Umbilical cord (tissue), 2 donors: ENCODE measurements at places on chromosomes 3 and 15.

- DNase-seq: no peak
Observed at GRCh38 chr15:79089331-79089889, 1.2 kb downstream of the RASGRF1 start.

DNA sequence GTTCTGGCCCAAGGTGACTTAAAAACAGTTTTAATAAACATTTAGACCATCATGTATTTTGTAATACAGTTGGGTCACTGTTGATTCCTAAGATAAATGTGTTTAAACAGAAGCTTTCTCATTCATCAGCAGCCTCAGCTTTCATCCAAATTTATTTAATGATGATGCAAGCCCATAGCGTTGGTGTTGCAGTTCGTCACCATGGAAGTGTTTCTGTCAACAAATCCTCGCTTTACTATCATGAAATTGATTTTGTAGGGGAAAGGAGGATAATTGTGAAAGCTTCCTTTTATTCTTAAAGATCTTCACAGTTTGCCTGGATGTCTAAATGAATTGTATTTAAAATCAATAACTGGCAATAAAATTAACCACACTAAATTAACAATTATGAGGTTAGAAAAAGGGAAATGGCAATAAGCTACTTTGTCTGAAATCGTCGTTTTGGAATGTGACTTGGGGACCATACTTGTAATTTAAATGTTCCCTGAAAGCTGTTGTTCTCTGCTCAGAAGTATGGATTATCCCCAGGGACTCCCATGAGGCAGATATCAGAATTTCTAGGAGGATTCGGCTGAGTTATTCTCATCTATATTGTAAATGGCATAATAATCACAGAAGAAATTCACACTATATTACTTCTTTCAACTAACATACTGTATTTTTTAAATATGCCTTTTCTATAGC is 29.0 kb downstream of the CMSS1 start:
- no peak for DNase-seq

- DNase-seq: no peak
Observed at GRCh38 chr3:127853681-127854080, 31.4 kb upstream of the MGLL start.

GRCh38 chr3:195836476-195837135 is 24.9 kb upstream of the MUC4 start:
- no peak for DNase-seq

GRCh38 chr3:99084826-99085225 is 183.3 kb upstream of the DCBLD2 start:
- no peak for DNase-seq

- no peak for DNase-seq
Observed at GRCh38 chr15:69071260-69071659, 56.8 kb downstream of the NOX5 start.

DNA sequence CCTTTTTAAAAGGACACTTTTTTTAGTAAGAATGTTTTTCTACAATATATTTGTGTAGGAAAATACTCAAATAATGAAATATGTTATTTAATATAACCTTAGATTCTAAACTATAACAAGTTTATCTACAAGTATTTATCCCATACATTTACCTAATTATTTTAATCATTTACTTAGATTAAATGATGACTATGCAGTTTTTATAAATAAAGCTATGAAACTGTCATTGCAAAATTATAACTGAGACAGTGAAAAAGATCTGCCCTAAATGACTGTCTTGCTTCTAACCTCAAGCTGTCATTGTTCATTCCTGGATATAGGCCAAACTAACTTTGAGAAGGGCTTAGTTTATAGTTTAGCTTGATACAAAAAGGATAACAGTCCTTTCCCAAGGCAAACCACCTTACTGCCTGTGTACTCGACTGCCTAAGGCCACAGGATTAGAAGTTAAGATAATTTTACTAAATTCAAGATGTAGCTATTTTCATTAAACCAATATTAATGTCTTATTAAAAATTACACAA is 84.1 kb downstream of the GLDN start:
- DNase-seq: no peak

- DNase-seq: peak; percentile 25
Observed at GRCh38 chr3:9402410-9403228, 5.2 kb downstream of the SETD5 start.

DNA sequence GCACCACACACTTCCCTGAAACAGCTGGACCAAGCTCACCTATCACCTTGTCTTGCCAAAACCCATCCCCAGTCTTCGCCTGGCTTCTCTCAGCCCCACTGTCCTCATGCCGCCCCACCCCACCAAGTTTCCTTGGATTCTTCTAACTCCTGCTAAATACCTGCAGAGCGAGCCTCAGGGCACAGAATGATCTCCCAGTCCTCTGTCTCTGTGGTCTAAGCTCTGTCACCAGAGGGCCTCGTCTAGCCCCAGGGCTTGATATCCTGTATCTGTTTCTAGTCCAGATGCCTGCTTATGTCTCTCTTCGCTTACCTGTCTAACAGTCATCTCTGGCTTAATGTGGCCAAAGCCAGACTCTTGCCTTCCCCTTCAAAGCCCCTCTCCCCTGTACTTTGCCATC is 9.7 kb downstream of the CCDC12 start:
- no peak for DNase-seq

DNA sequence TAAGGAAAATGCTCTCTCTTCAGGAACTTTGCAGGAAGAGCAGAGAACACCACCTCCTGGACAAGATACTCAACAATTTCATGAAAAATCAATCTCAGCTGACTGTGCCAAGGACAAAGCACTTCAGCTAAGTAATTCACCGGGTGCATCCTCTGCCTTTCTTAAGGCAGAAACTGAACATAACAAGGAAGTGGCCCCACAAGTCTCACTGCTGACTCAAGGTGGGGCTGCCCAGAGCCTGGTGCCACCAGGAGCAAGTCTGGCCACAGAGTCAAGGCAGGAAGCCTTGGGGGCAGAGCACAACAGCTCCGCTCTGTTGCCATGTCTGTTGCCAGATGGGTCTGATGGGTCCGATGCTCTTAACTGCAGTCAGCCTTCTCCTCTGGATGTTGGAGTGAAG is 200.5 kb downstream of the AKAP13 start:
- DNase-seq: no peak

GRCh38 chr15:100276506-100276905 is 65.3 kb downstream of the ADAMTS17 start:
- DNase-seq: peak; percentile 86

GRCh38 chr3:3586336-3586735 is 212.9 kb upstream of the LRRN1 start:
- no peak for DNase-seq

DNA sequence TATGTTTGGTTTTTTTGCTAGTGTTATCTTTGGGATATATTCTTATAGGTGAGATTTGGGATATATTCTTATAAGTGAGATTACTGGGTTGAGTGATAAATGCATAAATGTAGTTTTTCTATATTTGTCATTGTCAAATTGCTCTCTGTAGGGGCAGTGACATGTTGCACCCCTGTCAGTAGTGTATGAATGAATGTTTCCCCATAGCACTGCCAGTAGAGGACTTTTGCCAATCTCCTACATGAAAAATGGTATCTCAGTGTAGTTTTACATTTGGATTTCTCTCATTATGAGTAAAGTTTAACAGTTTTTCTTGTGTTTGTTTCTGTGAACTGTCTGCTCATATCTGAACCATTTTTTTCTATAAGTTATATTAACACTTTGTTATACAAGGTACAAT is 13.6 kb downstream of the U2SURP start:
- no peak for DNase-seq

GRCh38 chr3:108818404-108818803 is 4.2 kb upstream of the TRAT1 start:
- DNase-seq: no peak

GRCh38 chr3:143122608-143123352 is 3.2 kb downstream of the CHST2 start:
- no peak for DNase-seq

DNA sequence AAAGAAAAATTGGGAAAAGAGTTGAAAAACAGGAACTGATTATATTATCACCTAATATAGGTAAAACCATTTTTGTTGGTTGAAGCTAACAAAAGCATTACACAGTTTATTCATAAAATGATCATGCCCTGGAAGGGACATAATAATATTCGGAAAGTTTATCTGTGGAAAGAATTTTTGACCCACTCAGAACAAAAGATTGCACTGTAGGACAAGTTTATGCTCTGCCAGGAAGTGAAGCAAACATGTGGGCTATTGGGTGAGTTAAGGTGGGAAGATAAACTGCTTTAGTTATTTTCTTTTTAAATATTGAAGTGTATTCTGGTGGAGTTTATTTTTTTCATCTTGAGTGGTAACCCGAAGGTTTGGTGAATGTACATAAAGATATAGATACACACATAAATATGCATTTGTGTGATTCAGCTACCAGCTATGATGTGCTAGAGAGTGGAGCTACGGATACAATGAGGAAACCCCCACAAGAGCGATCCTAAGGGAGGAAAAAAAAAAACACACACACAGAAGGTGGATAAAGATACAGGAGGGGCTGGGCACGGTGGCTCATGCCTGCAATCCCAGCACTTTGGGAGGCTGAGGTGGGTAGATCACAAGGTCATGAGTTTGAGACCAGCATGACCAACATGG is 506.4 kb upstream of the THBS1 start:
- no peak for DNase-seq

- no peak for DNase-seq
Observed at GRCh38 chr15:39447346-39447745, 133.5 kb upstream of the THBS1 start.

DNA sequence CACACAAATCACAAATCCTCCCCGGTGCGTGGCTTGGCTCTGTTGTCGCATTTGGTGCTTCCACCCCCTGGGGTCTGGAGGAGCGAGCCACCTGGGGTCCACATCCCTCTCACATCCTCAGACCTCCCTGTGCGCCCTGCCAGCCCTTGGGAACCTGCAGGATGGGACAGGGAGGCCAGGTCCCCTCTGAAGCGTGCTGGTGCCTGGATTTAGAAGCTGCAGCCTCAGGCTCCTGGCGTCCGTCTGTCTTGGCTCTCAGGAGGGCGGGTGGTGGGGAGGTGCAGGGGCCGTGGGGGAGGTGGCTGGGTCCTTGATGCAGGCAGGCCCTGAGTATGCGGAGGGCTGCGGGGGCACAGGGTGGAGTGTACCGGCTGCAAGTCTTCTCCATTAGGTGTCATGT is 38.4 kb downstream of the RGMA start:
- no peak for DNase-seq

DNA sequence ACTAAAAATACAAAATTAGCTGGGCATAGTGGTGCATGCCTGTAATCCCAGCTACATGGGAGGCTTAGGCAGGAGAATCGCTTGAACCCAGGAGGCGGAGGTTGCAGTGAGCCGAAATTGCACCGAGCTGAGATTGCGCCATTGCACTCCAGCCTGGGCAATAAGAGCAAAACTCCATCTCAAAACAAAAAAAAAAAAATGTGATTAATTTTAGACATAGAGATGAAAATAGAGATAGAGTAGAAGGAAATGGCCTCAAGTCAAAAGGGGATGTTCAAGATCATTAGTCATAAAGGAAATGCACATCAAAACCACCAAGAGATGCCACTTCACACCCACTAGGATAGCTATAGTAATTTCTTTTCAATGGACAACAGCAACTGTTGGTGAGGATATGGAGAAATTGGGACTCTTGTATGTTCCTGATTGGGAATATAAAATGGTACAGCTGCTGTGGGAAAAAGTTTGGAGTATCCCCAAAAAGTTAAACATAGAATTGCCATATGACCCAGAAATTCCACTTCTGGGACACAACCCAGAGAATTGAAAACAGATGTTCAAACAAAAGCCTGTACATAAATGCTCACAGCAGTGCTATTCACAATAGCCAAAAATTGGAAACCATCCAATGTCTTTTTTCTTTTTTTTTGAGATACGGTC is 55.4 kb downstream of the ABHD2 start:
- DNase-seq: peak; percentile 57

DNA sequence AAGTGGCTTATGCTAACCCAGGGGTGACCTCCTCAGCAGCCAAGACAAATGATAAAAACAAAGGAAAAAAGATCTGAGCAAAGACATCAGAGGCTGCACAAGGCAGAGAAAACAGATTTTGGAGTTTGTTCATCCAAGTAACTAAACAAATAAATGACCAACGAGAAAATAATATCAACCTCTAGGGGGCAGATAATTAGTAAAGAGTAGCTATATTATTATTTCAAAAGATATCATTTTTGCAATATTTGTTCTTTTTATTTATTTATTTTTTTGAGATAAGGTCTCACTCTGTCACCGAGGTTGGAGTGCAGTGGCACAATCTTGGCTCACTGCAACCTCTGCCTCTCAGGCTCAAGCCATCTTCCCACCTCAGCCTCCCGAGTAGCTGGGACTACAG is 101.8 kb downstream of the PCCB start:
- DNase-seq: no peak

- no peak for DNase-seq
Observed at GRCh38 chr15:63296195-63296594, 18.8 kb downstream of the APH1B start.

DNA sequence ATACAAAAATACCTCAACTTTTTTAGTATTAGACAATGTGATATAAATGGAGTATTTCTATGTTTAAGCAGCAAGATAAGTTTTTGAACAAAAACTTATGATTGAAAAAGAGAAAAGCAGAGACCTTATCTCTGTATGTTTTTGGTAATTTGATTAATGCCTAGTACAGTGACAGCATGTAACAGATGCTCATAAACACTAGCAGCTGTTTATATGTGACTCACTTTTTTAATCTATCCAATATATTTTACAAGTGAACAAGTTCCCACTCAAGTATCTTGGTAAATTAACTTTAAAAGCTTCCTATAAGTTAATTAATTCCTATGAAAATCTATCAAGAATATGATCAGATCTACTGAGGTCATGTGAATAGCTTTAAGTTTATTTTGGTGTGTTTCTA is 55.1 kb downstream of the NGLY1 start:
- DNase-seq: no peak

GRCh38 chr3:55884066-55884465 is 397.0 kb upstream of the WNT5A start:
- DNase-seq: no peak

DNA sequence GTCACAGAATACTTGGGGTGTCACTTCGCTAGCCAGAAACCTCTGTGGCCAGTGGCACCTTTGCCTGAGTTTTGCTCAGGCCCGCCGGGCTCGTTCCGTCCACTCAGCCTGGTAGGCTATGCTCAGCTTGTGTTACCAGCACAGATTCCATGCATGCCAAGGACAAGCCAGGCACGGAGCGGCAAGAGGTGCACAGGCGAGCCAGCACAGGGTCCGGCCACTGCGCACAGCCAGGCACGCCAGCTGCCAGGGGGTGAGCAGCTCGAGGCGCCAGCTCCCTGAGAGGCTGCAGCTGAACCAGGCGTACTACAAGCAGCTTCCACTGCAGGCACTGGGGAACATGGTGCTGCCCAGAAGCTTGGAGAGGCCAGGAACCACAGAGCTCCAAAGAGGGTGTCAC is 14.7 kb downstream of the PCYT1A start:
- no peak for DNase-seq

DNA sequence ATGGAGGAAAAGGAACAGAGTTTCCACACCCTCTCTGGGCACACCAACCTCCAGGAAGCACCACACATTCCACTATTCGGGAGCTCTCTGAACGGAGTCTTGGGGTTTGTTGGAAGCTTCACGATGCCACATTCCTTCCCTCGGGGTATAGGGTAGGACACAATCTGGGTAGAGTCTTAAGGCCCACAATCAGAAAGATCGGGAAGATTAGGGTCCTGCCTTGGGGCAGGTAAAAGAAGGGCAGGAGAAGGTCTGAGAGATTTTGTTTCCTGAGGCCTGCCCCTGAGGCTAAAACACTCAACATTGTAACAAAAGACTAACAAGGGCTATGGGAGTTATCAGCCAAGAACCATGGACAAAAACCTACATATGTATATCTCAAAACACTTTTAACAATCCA is 89.2 kb upstream of the RAP2B start:
- no peak for DNase-seq
